ENCODE measurements at places on chromosomes 4 and X.

GRCh38 chrX:64977051-64977450 lies 801 bp upstream of the ZC4H2 start:
- ATAC-seq = no peak

DNA sequence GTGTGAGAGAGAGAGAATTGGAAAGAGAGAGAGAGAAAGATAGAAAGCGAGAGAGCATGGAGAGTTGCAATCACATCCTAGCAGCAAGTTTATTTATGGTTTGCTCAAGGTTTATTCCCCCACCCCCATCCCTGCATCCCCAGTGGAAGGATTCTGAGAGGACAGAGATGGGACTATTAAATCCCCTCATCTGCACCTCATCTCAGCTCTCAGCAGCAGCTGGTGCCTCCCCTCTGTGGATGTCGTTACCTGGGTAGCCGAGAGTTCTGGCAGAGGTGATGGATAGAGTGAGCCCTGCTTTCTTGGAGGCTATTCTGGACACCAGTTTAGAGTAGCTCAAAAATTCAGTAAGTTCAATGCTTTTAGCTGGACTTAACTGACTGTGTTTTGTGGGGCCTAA lies 132.0 kb upstream of the RAI2 start:
- ATAC-seq = no peak

DNA sequence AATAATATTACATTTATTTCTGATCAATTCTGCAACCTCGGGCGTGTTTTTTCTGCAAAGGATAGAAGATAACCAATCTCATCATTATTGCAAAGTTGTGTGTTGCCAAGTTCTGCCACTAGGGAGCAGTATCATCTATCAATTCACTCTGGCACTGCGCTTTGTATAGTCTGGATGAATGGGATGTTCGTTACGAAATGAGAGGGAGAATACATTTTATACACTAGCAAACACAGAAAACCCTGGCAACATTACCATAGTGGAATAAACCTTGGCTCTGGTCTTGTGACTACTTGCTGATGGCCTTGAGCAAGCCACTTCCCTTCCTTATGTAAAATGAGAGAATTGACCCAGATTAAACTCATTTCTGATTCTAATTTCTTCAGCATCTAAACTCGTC lies 97.5 kb upstream of the ZNF518B start:
- no peak for ATAC-seq

DNA sequence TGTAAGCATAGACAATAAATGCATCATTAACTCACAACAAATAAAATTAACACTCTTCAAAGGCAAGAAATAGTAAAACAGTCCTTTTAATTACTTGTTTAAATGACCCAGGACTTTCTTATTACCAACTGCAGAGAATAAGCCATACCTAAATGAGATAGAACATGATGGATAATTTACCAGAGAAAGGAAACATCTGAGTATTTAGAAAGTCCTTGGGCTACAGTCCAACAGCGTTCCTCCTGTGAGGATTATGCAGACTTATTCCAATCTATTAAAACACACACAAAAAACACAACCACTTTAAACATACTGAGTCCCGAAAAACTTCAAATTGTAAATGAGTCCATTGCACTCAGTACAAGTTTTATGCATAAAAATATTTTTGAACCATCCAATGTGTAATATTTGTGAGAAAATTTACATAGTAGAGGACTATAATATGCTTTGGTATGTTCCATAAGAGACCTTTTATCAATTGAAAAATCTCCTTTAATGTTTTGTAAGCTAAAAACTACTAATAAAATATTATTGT lies 129.2 kb downstream of the NR3C2 start:
- no peak for ATAC-seq

GRCh38 chr4:186137196-186137794 lies 32.8 kb downstream of the FAM149A start:
- no peak for ATAC-seq

DNA sequence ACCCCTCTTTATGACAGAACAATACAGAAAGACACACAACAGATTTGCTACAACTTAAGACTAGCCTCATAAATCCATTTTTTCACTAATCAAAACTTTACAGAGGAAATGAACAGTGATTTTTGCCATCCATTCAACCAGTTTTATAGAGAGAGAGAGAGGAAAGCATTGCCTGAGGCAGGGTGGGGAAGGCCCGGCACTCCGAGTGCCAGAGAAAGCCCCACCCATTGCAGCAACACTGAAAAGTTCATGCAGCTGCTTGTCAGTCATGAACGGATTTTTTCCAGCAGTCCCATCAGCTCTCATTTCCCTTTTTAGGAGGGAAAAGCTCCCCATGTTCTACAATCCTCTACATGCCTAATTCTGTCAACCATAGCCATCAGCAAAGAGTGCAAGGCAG lies 236.9 kb downstream of the CHIC1 start:
- ATAC-seq = no peak

GRCh38 chr4:120865985-120866384 lies 56.5 kb downstream of the PRDM5 start:
- no peak for ATAC-seq
